Immature natural killer cell (primary cell): ENCODE measurements at places on chromosomes 4 and X.

- no peak for DNase-seq
These were observed 27.3 kb downstream of the ASMTL start for GRCh38 chrX:1425381-1425780.

DNA sequence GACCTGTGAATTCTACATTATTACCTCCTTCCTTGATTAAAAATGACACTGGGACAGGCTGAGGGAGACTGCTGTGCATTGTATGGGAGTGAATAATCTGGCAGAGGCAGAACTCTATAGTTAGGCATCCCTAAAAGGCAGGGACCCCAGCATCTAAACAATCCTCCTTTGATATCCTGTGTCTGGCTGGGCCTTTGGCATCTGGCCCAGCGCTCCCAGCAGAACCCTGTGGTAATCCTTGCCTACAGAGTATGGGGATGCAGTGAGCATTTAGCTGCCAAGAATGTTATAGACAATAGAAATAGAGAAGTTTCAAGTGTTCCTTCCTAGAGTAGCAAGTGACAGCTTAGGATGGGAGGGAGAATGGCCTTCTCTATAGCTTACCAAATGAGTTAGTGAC, 38.5 kb downstream of the ZCCHC12 start:
- no peak for DNase-seq

- DNase-seq: no peak
These were observed 1.4 kb upstream of the ARHGAP6 start for GRCh38 chrX:11666952-11667685.

- no peak for DNase-seq
These were observed 98.7 kb downstream of the GLUD2 start for GRCh38 chrX:121146059-121146628.

- DNase-seq: no peak
These were observed 118.2 kb downstream of the FBXW7 start for GRCh38 chr4:152417673-152418072.

GRCh38 chr4:122624205-122624604, 3.3 kb upstream of the IL21 start:
- no peak for DNase-seq

GRCh38 chrX:46381630-46382029, 163.6 kb downstream of the ZNF674 start:
- no peak for DNase-seq

GRCh38 chrX:17579026-17579425, 158.3 kb upstream of the SCML1 start:
- DNase-seq: no peak

- DNase-seq: no peak
These were observed 12.6 kb downstream of the CA5B start for GRCh38 chrX:15750611-15751154.

GRCh38 chrX:37509349-37509748, 62.1 kb upstream of the LANCL3 start:
- DNase-seq: no peak

GRCh38 chr4:48667148-48667547, 112.9 kb downstream of the FRYL start:
- no peak for DNase-seq

DNA sequence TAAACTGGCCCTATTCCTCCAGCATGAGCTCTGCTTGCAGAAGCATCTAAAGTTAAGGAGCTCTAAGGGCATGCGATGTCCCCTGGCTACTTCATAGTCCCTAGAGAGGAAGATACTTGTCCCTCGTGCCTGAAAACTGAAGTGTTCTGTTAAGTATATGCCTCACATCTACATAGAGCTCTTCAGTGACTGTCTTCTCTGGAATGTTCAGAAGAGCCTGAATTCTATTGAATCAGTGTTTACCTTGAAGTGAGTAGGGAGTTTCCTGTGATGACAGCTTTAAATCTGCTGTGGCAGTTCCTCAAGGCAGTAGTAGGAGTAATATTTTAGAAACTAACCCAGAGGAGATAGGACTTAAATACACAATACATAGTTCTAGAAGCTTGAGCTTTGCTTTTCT, 111.2 kb downstream of the ZNF518B start:
- no peak for DNase-seq

DNA sequence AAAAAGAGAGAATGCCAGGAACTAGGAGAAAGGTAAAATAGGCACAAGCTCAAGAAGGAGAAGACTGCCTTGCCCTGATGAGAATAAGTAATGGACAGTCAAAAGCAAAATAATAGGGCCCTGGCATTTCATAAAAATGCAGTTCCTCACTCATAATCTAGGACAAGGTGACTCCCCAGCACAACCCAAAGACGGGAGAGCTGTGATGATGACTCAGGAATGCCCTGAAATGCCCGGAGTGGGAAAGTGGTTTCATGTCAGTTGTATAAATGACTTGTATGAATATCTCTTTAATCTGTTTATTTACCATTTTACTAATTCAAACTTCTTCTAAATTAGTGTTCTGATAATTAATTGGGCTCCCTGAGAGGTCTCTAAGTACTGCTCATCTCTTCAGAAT, 28.8 kb upstream of the SETD7 start:
- no peak for DNase-seq

- DNase-seq: no peak
These were observed 37.8 kb upstream of the CAPN6 start for GRCh38 chrX:111308039-111308438.

DNA sequence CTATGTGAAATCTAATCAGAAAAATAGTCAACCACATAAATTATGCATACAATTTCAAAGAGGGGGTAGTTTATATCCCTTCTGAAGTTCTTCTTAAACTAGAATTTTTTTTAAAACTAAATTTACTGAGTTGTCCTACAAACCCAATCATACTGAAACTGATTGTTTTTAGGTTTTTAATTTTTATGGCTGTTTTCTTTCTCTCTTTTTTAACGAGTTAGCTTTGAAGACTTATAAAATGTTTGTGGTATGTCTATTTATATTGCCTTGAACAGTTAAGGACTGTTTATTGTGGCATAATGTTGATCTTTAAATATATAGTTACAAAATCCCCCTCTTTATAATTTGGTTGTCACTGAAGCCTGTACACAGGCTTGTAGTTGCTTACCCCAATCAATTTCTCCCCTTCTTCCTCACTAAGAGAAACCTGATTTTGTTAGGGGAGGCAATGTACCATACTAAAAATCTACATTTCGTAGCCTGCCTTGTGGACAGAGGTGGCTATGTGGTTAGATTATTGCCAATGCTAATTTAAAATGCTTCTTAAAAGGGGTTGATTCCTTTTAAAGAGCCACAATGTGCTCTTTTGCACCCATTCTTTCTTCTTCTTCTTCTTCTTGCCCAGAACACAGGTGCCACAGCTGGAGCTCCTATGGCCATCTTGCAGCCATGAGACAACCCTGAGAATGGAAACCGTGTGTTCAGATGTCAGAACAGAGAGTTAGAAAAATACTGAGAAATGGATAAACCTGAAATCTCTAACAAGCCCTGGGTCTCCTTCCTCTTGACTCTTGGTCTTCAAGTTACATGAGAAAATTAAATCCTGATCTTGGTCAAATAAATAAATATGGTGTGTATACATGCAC, 102.7 kb upstream of the ZNF827 start:
- no peak for DNase-seq

- no peak for DNase-seq
These were observed at the start of gene RAI2 for GRCh38 chrX:17860811-17861488. TSS of gene RAI2 (minus strand) at chrX:17861298. CDS start at chrX:17802010, 59,288 bp downstream.

DNA sequence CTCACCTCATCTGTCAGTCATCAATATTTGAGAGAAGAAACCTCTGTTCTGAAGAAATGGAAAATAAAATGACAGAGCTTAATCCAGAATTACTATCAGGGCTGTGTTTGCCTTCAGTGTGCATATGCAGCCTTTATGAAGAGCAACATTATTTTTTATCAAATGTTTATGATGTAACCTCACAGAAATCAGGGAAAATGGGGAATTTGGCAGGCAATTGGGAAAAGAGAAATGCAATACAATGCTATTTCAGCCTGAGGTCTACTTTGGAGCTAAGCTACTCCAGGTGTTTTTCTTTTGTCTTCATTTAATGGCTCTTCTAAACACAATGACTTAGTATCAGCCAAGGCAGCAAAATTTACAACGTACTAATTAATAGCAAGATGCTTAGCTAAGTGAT, 241.1 kb upstream of the TET2 start:
- DNase-seq: no peak

DNA sequence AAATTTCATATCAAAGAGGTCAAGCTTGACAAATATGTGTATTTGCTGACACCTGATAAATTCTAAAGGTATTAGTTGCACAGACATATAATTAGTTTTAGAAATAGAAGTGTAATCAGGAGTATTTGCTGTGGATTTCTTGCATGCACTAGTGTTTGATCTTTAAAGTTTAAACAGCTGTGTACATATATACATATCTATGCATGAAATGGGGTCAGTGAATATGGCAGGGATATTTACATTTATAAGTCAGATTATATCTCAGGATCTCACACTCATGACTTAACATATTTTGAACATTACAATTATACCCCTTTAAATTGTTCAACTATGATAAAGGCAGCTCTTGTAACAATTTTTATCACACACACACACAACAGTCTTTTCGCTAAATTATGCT, 547.4 kb upstream of the ACTRT1 start:
- no peak for DNase-seq

DNA sequence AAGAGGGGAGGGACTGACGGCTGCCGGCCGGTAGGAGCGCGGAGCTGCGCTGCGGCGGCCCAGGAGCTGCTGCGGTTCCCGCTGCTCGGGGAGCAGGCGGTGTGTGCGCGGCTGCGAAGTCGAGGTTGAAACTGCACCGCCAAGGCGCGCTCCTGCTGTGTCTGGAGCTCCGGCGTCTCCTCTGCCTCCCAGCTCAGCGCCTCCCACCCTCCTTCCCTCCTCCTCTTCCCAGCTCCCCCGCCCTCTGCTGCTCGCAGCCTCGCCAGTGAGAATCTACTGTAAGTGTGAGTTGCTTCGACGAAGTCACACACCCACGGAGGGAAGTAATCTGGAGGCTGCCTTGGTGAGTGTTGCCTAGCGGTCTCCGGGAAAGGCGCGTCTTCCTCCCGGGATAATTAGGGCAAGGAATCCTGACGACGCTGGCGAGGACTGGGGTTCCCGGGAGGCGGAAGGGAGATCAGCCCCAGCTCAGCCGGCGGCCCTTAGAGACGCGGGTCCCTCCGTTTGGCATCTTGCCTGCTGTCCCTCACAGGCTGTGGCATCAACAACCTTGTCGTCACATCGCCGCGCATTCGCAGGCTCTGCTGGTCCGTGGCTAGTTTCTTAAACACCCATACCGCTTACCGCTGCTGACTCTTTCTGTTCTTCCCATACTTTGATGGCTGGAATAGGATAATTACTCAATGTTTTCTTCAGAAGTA, at the start of gene EPHA5:
EPHA5 (minus strand) TSS at position 159 of the 701 bp plus-strand sequence. CDS start 747 bp downstream, outside the sequence.
- no peak for DNase-seq
